ENCODE measurements at places on chromosomes 3 and 15.

DNA sequence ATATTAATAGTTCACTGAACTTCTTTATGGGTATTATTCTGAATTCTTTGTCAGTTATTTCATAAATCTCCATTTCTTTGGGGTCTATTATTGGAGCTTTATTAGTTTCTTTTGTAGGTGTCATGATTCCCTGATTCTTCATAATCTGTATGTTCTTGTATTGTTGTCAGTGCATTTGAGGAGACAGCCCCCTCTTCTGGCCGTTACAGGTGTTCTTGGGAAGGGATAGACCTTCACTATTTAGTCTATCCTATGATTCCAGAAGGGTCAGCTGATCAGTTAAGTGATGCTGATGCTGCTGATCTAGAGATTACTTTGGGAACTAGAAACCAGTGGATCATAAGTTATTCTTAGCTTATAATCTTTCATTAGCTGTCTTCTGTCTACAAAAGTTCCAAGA is 34.9 kb downstream of the TMEM39A start:
- no peak for DNase-seq

GRCh38 chr15:57516327-57517029 is 75.2 kb upstream of the MYZAP start:
- DNase-seq, result no peak

GRCh38 chr15:59828861-59829260 is 139.7 kb upstream of the BNIP2 start:
- no peak for DNase-seq

DNA sequence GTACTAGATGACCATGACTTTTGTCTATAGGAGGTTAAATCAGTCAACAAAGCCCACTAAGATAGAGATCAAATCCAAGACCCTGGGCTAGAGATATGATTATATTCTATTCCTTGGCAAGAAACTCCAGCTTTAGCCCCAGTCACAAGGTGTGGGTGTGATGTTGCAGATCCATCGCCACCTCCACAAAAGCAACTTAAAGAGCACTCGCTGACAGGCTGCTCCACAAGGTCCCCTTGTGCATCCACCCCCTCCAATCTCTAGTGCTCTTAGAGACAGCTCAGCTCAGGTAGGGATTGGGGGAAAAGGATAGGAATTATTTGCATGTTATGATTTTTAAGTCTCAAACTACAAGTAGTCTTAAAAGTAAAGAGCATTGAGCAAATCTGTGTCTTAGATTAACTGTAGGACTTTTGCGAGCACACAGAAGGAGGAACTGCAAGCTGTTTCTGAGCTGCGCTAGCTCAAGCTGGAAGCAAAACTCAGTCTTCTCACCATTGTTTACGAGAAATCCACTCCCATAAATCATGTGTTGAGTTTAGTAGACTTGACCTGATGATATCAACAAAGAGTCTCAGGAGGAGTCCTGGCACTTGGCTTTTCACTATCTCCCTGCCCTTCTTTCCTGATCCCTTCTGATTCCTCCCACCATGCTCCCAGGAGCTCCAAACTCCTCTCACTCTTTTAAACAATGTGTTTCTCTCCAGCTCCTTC is 177.6 kb downstream of the STAC start:
- no peak for DNase-seq

- DNase-seq, result no peak
These were observed 17.2 kb downstream of the RAD18 start for GRCh38 chr3:8945890-8946600.

DNA sequence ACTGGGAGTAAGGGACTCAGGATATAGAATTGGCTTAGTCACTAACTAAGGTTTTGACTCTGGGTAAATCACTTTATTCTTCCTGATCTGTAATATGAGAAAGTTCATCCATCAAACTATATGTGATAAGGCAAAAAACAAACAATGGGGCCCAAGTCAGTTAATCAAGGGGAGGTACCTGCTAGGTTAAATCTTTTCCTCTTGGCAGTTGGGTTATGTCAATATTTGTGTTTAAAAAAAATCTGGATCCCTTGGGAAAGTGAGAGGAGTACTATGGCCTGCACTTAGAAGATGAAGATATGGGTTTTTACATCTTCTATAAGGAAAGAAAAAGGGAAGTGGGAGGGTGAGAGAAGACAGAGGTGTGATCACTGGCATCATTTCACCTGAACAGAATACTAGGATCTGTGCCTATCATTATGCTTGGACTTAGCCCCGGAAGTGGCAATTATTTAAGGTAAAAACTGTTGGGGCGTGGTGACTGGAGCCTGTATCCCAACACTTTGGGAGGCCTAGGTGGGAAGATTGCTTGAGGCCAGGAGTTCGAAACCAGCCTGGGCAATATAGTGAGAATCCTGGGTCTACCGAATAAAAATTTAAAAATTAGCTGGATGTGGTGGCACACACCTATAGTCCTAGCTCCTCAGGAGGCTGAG is 2.8 kb upstream of the SLC28A2 start:
- no peak for DNase-seq

- DNase-seq, result no peak
These were observed 96.3 kb downstream of the TPRG1 start for GRCh38 chr3:189267981-189268613.

DNA sequence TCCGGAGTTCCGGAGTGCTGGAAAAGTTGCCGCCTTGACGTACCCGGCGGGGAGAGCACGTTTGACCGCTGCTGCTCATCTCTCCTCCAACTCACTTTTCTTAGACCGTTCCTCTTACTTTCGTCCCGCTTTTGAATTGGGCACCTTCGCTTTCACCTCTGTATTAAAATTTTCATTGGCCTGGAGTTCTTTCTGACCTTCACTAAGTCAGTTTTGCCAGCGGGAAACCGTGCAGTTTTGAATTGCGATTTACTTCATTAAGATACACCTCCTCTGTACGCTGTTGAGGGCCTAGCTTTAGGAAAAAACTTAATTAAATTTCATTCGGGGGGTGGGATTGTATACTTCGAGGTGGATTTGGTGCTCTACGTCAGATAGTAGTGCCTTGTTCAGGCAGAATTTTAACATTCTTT is 1.3 kb downstream of the GMPS start:
- DNase-seq, result no peak

DNA sequence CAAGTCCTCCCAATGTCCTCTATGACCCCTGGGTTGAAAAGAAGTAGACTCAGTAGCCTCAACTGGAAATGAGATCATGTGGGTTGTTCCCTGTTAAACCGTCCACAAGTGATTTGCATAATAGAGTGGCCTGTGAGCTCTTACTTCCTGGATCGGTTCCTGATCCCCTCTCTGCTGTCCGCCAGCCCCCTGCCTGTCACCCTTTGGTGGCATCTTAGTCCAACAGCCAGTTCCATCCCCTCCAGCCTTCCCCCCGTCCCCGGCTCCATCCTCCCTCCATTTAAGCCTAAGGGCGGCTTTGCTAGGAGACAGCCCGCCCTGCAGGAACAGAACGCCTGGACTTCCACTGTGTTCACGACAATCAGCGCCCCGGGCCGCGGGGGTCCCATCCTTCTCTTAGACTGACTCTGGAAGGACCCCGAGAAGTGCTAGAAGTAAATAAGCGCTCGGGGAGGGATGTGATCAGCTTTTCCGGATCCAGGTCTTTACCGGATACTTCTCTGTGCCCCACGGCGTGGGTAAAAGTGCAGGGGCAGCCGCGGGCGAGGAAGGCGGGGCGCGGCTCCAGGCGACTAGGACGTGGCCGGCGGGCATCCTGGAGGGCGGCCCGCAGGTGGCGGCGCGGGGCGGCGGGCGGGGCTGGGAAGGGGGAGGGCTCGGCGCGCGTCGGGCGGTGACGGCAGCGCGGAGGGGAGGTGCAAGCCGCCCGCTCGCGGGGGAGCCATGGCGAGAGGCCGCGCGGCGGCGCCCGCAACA is 51.2 kb upstream of the ULK4 start:
- peak; percentile 69 for DNase-seq

GRCh38 chr15:51074926-51075325 is 19.8 kb downstream of the TNFAIP8L3 start:
- no peak for DNase-seq

- no peak for DNase-seq
These were observed 105.5 kb downstream of the STRIT1 start for GRCh38 chr3:155188031-155188430.

- no peak for DNase-seq
These were observed 94.5 kb upstream of the ADAMTSL3 start for GRCh38 chr15:83559310-83559966.

DNA sequence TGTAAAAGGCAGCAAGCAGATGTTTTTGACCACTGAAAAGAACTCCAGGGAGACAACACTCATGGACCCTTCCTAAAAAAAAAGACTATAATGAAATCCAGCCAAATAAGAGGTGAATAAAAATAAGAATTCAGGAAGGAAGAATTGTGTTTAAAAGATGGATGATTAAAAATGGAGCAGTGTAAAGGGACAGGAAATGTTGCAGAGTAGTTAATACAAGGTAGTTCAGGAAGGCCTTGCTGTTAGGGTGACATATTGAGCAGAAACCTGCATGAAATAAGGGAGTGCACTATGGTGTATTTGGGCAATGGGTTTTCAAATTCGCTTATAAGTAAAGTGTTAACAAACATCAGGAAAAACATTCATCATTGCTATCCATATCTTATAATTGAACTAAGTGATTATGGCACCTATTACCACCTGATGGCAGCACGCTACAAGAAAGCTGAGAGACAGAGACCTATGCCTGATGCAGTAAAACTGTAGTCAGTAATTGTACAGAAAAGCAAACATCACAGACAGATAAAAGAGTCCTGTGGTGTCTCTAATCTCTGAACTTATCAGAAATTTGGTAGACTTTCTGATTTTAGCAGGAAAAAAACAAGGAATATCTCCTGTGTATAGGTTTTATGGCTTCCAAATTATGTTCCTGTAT is 5.8 kb upstream of the DBR1 start:
- no peak for DNase-seq

- no peak for DNase-seq
These were observed 455 bp upstream of the SNAP23 start for GRCh38 chr15:42494998-42495360.

DNA sequence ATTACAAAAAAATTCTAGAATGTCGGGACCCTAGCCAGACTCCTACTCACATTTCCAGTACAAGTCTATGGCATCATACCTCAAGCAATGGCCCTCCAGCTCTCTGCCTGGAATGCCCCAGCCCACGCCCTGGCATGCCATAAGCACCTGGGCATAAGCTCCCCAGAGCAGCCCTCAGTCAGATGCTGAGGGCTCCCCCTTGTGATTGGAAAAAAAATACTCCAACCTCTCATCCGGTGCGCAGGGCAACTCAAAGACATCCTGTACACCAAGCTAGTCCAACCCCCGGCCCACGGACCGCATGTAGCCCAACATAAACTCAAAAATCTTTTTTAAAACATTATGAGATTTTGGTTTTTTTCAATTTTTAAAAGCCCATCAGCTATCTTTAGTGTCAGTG is 115.4 kb downstream of the NEK10 start:
- DNase-seq, result no peak

GRCh38 chr15:55740359-55740878 is 2.5 kb downstream of the PRTG start:
- no peak for DNase-seq

GRCh38 chr15:100784493-100785180 is 95.0 kb upstream of the ALDH1A3 start:
- DNase-seq, result no peak

GRCh38 chr15:45314960-45315359 is 62.9 kb downstream of the SLC28A2 start:
- DNase-seq, result no peak

GRCh38 chr3:112074006-112074405 is 12.2 kb upstream of the C3orf52 start:
- no peak for DNase-seq

DNA sequence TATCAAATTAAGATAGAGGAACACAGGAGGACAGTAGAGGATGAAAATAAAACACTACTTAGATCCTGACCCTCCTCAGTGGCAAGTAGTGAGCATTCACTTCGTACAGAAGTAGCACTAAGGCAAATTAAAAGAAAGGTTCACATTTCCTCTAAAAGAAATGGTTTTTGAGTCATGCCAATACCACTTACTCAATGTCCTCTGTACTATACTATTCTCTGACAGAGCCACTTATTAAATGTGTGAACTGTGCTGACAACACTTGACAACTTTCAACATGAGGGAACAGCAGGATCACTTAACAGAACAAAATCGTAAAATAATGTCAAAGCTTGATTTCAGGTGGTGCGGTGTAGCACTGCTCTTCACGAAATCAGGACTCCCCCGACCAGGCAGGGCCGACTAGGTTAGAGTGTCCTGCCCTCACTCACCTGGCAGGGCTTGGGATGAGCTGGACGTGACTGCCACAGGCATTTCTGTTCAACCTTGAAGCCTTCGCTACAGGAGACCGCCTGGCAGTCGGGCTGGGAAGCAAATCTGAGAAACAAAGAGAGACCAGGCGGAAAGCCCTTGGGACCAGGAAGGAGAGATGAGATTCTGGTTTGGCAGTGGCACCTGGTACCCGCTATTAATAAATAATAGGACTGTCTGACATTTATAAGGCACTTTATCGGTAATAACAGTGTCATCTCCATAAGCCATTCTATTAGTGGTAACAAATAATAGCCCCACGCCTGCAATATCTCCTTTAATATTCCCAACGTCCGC is 611 bp upstream of the SLC27A2 start:
- no peak for DNase-seq

DNA sequence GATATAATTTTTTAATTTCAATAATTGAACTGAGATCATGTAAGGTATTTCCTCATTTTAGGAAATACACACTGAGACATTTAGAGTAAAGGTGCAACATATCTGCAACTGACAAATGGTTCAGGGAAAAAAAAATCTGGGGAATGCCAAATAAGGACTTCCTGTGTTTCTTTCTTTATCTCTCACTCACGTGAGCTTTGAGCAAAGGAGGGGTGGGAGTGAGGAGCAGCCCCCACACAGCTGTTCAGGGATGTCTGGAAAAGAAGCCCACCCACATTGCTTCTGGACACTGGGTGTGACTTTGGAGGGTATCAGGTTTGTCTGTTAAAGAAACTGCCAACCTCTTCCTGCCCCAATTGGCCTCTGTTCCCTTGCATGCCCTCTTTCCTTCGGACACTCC is 5.6 kb upstream of the TP63 start:
- no peak for DNase-seq

GRCh38 chr3:139838269-139838957 is 96.6 kb upstream of the CLSTN2 start:
- DNase-seq, result no peak

- DNase-seq, result no peak
These were observed 45.8 kb downstream of the SPSB4 start for GRCh38 chr3:141096981-141097380.

DNA sequence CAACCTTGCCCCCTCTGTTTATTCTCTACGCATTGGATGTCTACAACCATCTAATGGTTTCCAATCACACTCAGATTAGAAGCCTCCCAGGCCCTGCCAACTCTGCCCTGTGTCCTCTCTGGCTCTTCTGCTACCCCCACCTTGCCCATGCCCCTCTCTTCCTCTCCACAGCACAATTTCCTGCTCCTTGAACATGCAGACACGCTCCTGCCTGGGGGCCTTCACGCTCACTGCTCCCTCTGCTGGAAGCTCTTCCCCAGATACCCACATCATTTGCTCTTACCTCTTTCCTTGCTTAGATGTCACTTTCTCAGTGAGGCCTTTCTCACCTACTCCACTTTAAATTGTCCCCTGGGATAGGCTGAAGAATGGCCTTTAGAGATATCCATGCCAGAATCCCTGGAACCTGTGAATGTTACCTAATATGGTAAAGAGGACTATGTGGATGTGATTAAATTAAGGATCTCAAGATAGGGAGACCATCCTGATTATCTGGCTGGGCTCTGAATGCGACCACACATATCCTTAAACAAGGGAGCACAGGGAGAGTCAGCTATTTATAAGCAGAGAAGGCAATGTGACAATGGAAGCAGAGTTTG is 9.9 kb downstream of the KY start:
- no peak for DNase-seq

Measured in activated gamma-delta T cell (primary cell).